GM10248 (cell line): ENCODE measurements at places on chromosomes 11 and 22.
A peak's percentile ranks its signal among the peaks of the same experiment; 100 is the strongest.

- DNase-seq, result no peak
Measured at GRCh38 chr22:17876306-17876831, 102.1 kb upstream of the BID start.

DNA sequence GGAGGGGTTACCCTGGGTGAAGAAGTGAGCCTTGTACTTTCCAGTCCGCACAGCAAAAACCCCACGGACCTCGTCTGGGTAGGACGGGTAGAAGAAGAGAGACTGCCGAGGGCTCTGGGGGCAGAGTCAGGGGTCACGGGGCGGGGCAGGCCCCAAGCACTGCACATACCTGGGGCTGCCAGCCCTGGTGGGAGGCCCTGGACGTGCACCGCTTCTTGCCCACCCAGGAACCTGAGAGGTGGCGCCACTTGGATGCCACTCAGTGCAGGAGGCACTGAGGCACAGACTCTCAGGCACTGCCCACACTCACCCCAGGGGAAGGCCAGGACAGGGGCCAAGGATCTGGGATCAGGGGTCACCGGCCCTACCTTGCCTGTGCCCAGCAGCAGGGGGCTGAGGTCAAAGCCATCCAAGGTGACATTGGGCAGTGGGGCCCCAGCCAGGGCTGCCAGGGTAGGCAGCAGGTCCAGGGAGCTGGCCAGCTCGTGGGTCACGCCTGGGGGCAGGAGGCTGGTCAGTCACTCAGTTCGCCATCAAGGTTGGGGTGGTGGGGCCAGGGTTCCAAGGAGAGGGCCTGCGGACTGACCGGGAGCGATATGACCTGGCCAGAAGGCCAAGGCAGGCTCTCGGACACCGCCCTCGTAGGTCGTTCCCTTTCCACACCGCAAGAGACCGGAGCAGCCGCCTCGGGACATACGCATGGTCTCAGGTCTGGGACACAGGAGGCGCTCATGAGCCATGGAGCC lies 2.2 kb downstream of the ARSA start:
- DNase-seq, result no peak

DNA sequence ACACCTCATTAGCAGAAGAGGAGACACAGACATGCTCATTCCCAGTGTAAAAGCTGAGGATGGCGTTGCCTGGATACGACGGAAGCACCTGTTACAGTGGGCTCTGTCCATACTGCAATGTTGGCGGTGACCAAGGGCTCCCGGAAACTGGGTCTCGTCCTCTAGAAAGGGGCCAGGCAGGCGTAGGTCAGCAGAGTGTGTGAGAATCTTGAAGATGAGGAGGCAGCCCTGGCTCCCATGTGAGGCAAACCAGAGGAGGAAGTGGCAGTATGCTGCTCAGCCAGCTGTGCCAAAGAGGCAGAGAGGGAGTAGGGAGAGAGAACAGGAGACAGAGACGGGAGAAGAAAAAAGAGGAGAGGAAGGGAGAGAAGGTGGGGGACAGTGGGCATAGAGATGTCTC lies 10.3 kb downstream of the LTO1 start:
- no peak for DNase-seq

DNA sequence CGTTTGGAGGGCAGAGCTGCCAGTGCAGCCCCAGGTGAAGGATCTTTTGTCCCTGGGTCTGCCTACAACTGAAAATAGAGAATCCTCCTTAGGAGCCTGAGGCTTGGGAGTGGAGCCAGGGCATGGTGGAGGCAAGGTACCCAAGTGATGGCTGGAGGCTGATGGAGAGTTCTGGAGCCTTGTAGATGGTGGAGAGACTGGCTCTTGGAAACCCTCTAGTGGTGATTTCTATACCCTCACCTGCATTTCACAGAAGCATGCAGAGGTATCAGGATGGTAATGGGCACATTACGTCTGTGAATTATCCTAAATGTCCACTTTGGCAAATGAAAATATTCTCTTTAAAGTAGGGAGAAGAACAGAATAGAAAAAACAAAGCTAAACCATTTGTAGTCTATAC lies 44.4 kb downstream of the INSC start:
- peak; percentile 24 for DNase-seq

DNA sequence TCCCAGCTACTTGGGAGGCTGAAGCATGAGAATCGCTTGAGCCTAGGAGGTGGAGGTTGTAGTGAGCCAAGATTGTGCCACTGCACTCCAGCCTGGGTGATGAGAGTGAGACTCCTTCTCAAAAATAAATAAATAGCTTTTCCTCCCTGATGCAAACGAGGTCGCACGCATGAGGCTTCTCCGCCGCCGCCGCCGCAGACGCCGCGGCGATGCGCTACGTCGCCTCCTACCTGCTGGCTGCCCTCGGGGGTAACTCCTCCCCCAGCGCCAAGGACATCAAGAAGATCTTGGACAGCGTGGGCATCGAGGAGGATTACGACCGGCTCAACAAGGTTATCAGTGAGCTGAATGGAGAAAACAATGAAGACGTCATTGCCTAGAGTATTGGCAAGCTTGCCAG lies 20.0 kb upstream of the RAB39A start:
- DNase-seq, result no peak

- no peak for DNase-seq
Measured at GRCh38 chr11:3964056-3964455, 108.6 kb downstream of the STIM1 start.

GRCh38 chr22:31789803-31790202 lies 36.0 kb downstream of the DEPDC5 start:
- DNase-seq, result no peak

DNA sequence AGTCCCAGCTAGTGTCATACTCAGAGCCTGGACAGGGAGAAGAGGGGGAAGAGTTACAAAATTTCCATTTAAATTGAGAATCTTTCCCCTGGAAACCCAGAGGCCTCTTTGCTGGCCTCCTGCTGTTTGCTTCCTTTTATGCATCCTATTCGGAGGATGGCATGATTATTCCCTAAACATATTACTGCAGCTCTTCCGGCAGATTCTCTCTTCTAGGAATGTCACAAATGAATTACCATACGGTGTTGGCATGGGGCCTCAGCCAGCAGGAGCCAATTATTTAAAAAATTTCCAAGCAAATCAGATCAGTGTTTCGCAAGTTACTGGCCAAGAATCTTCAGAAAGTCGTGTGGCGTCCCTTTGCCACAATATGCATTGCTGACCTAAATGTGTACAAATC lies 326.7 kb upstream of the NCAM1 start:
- no peak for DNase-seq

DNA sequence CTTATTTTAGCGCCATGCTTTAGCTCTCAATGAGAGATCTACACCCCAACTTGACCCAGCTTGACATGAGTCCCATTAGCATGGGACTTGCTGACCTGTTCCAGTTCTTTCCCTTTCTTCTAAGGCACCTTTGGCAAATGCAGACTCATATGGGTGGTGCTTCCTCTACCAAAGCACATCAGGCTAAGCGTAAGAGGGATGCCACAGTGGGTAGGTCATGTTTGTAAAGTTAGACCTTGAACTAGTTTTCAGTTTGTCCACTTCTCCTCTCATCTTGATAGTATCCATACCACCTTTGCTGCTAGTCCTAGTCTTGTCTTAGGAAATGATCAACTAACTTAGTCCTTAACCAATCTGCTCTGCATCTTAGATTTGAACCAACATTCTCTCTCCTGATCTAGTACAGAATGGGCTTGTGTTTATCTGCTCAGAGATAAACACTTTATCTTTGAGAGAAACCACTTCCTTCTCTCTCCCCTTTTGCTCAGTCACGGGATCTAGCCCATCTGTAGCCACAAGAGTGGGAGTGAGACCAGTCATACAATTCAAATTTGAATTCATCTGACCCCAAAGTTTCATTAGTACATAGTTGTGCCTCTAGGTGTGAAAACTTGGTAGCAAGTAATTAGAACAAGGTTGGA lies 72.1 kb upstream of the CD44 start:
- no peak for DNase-seq

DNA sequence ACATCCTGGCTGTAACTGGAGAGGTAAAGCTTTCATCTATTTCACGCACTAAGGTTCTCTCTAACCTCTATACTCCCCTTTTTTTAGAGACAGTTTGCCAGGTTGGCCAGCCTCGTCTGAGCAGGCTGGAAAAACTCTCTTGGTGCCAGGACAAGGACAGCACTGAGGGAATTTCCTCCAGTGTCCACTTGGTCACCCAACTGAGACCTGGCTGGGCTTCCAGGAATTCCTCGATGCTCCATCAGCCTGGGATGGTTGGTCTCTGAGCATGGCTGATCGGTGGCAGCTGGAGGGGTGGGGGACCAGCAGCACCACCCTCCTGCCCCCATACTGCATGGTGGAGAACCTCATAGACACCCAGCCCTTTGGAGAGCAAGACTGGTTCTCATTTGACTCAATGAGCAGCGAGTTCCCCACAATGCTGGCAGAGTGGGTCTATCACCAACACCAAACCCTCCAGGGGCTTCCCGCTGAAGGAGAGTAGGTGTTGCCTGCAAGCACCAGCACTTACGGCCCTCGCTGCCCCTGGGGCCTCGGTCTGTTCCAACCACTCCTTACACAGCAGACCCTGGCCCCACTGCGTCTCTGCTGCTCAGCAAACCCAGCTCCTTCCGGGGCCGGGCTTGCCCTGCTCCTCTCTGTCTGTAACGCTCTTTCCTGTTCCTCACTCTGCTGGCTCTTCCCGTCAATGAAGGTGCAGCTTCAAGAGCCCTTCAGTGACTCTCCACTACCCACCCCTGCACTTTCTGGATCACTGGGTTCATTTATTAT lies 122.2 kb downstream of the ST3GAL4 start:
- DNase-seq, result no peak

- DNase-seq, result no peak
Measured at GRCh38 chr11:134560066-134560465, 148.0 kb upstream of the B3GAT1 start.

- no peak for DNase-seq
Measured at GRCh38 chr22:40511604-40512003, 124.9 kb downstream of the MRTFA start.

- DNase-seq, result no peak
Measured at GRCh38 chr11:96538104-96538503, 148.3 kb downstream of the JRKL start.

DNA sequence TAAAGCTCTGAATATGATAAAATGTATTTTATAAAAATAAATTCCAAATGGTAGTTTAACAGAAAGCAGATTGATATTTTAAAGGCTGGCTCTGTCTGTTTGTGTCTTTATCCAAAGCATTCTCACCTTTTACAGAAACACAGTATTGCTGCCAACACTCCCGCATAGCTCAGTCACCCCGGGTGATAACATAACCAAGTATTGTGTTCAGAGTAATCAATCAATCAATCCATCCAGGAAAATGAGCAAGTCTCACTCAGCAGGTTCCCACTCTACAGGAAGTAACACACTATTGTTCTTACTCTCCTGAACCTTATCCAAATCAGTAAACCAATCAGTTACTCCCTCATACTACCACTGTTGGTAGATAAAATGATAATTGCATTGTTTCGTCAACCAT lies 203.4 kb downstream of the LRRC4C start:
- no peak for DNase-seq

- DNase-seq, result no peak
Measured at GRCh38 chr11:22828373-22828772, 1.2 kb downstream of the SVIP start.

GRCh38 chr11:17351510-17352176 lies at the start of gene NCR3LG1:
Gene NCR3LG1 (plus strand): TSS chr11:17351800. CDS start chr11:17351970, 170 bp downstream.
- peak; percentile 48 for DNase-seq

DNA sequence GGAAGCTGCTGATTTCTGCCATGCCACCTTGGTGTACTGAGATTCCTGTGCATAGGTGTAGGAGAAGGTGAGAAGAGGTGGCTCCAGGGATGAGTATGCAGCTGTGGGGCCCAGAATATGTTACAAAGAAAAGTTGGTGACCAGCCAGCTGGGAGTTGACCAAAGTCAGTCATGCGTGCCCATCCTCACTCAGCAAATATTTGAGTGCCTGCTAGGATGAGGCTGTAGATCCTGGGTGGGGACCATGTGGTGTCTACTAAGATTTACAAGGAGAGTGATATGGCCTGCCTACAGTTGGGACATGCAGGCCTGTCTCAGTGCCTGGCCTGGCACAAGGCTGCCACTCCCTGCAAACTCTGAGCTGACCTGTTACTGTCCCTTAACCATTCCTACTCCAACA lies 19.4 kb downstream of the RNF185 start:
- DNase-seq, result no peak

GRCh38 chr11:120035756-120036155 lies 102.2 kb downstream of the TRIM29 start:
- no peak for DNase-seq

DNA sequence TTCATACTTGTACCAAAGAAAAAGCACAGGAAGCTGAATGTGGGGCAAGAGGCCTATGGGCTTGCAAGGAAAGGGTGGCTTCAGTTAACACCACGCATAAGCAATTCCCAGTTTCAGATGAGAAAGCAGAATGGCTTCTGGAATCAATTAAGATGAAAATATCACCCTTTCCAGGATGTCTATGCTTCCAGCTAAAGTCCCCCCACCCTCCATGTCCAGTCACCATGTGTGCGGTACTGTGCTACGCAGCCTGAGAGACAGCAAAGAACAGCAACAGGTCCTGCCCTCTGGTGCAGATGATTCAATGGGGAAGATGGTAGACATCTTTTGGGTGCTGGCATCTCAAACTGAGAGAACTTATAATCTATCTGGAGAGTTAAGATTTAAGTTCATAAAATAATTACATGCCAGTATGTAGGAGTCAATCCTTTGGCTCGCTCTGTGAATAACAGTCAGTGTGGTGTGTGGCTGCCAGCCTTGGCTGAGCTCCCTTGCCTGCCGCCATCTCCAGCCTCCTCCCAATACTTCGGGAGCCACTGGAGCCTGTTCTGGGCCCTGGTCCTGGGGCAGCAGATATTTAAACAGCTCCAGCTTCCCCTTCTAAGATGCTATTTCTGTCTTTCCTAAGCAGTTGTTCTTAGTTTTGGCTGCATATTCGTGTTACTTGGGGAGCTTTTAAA lies 44.5 kb downstream of the ME3 start:
- DNase-seq, result no peak

- DNase-seq, result no peak
Measured at GRCh38 chr22:49312601-49313000, 515.1 kb downstream of the BRD1 start.

GRCh38 chr11:36273110-36273509 lies 16.1 kb downstream of the COMMD9 start:
- DNase-seq, result no peak

DNA sequence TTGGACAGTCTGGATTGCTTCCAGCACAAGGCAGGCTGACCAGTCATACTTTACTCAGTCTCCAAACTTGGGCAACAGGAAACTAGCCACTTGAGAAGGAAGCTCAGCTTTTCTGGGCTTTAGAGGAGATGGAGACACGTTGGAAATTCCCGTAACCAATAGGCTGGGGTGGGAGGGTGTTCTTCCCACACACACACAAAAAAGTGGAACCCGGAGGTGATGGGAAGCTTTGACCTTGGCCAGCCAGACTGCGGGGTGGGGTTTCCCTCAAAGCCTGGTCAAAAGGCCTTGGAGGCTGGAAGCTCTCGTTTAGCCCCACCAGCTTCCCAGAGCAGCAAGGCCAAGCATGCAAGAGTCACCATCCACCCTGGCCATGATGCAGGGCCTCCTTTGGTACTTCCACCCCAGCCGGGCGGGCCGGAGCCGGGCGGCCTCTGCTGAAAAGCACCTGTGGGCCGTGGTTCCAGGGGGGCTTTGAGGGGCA lies 126.2 kb downstream of the BCR start:
- DNase-seq, result no peak

- DNase-seq, result no peak
Measured at GRCh38 chr22:22558071-22558971, 744 bp downstream of the PRAME start.

- no peak for DNase-seq
Measured at GRCh38 chr11:37040921-37041320, 442.9 kb upstream of the RAG2 start.

GRCh38 chr11:86735451-86736290 lies 63.3 kb upstream of the ME3 start:
- DNase-seq, result no peak
